SJCRH30 (cell line): ENCODE measurements at places on chromosomes 12 and 14.

GRCh38 chr12:69779928-69780327, 41.3 kb downstream of the RAB3IP start:
- DNase-seq, result peak; percentile 17

DNA sequence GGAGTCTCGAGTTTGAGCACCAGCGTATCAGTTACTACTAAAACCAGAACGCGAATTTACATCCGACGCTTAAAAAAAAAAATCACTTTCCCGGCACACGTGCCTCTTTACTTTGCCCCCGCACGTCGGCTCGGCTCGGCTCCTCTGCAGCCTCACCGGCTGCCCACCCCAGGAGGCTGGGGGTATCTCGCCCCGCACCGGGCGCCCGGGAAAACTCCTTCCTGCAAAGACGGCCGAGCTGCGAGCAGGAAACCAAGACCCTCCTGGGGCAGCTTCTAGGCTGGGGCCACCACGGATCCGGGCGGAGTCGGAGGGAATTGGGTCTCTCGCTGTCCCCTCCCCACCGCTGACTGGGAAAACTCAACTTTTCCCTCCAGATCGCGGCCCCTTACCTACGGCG, 610 bp downstream of the VSIG10 start:
- DNase-seq, result peak; percentile 39

GRCh38 chr14:104680056-104680805, 9.2 kb upstream of the INF2 start:
- no peak for DNase-seq

DNA sequence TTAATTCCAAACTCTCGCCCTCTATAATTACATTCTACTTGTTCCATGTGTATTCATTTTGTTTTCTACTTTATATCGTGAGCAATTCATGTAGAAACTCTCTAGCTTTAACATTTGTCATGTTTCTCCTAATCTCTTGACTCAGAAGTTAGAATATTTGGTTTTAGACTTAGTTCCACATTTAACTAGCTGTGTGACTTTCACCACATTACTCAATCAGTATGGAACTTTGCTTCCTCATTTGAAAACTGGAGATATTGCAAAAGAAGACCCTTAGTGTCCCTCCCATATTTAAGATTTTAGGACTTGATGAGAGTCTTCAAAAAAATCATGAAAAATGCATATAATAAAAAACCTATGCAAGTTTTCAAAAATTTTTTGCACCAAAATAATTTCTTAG, 447.5 kb downstream of the GXYLT1 start:
- DNase-seq, result no peak

DNA sequence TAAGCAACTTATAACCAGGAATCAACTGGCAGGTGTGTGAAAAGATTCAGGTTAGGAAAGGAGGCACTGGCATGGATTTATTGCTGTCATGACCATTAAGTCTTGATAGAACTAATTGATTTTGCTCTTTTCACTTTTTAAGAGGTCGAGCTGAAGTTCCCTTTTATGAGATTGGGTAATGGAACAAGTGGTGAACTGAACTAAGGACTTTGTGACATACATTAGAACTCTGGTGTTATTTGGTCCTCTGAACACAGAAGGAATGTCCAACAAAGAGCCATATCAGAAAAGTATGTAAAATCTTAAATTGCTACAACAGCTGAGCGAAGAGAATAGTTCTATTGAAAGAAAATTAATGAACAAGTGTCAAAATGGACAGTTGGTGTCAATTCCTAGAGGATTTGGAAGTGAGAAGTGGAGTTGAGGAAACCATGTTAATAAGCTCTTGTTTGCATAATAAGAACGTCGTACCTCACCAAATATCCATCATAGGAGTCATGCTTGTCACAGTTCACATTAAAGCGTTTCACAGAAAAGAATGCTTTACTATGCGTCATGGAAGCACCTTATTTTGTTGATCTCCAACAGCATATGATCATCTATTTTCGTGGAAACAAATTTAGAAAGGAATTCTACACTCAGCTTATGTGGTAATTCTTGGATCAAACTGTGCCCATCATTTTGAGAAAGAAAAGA, 8.4 kb upstream of the MYF6 start:
- no peak for DNase-seq

- DNase-seq, result no peak
Observed at GRCh38 chr12:2397356-2398045, 344.7 kb downstream of the CACNA1C start.

- no peak for DNase-seq
Observed at GRCh38 chr12:99544457-99544856, 103.1 kb upstream of the GARIN6 start.

DNA sequence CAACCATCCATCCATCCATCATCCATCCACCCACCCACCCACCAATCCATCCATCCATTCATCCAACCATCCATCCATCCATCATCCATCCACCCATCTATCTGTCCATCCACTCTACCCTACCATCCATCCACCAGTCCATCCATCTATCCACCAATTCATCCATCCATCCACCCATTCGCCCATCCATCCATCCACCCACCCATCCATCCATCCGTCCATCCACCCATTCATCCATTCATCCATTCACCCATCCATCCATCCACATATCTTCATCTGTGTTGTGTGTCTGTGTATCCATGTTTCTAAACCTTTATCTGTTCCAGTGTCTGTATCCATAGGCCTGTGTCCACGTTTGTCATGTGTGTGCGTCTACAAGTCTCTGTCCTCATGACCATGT, 9.9 kb downstream of the HNF1A start:
- DNase-seq, result no peak

DNA sequence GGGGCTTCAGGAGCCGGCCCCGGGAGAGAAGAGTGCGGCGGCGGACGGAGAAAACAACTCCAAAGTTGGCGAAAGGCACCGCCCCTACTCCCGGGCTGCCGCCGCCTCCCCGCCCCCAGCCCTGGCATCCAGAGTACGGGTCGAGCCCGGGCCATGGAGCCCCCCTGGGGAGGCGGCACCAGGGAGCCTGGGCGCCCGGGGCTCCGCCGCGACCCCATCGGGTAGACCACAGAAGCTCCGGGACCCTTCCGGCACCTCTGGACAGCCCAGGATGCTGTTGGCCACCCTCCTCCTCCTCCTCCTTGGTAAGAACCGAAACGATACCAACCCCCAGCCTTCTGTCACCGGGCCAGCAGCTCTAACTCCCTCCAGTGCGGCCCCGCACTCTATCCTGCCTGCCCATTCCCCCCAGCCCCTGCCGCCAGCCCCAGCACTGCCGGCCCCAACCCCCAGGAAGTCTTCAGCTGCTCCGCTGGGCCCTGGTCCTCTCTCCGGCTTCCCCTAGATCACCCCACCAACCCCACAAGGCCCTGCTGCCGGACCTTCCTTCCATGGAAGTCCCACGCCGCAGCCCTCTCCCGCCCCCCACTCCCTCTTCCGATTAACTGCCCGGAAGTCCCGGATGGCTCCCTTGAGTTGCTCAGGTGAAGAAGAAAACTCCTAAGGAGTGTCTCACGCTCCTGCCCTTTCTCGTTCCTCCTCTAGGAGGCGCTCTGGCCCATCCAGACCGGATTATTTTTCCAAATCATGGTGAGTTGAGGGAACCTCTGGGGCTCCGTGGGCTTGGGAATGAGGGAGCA, 693 bp downstream of the LRP10 start:
- DNase-seq, result peak; percentile 94

DNA sequence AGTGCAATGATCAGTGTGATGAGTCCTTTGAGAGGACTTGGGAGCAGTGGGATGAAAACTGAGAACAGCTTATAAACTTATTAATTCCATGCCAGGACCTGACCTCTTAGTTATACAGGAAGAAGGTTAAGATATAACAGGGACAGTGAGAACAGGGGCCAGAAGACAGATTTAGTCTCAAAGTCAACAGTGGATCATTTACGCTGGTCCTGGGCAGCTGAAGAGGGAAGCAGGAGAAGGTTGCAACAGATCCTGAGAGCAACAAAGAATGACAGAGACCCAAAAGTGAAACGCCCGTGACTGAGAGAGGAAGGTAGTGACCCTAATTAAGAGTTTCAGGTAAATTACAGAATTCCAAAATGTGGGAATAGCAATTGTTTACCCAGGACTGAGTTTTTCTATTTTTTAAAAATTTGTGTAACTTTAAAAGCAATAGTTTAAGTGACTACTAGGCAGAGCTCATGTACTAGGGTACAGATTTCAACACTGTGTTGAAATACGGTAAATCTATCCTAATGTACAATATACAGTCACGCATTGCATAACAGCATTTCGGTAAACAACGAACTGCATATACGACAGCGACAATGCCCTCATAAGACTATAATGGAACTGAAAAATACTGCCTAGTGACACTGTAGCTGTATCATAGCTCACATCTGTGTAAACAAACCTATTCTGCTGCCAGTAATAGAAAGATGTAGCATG, 77.7 kb upstream of the GNPNAT1 start:
- DNase-seq, result no peak

- no peak for DNase-seq
Observed at GRCh38 chr12:17918013-17918412, 172.0 kb downstream of the RERGL start.

GRCh38 chr14:50399251-50400032, 2.8 kb upstream of the CDKL1 start:
- peak; percentile 11 for DNase-seq

DNA sequence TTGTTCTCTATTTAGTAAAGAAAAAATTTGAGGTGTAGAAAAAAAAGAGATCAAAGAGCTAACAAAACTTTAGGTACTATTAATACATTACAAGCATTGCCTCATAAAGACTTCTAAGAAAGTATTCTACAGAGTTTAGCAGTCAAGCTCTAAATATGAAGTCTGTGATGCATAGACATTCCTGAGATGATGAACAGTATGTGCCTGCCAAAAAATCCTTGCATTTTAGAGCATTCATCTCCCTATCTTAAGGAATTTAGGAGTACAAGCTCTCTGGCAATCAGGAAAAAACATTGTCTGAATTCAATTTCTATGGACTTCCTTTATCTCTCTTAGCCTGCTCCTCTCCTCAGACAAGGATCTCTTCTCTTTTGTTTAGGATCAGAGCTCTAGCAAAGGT, 202.6 kb upstream of the LRFN5 start:
- DNase-seq, result no peak

DNA sequence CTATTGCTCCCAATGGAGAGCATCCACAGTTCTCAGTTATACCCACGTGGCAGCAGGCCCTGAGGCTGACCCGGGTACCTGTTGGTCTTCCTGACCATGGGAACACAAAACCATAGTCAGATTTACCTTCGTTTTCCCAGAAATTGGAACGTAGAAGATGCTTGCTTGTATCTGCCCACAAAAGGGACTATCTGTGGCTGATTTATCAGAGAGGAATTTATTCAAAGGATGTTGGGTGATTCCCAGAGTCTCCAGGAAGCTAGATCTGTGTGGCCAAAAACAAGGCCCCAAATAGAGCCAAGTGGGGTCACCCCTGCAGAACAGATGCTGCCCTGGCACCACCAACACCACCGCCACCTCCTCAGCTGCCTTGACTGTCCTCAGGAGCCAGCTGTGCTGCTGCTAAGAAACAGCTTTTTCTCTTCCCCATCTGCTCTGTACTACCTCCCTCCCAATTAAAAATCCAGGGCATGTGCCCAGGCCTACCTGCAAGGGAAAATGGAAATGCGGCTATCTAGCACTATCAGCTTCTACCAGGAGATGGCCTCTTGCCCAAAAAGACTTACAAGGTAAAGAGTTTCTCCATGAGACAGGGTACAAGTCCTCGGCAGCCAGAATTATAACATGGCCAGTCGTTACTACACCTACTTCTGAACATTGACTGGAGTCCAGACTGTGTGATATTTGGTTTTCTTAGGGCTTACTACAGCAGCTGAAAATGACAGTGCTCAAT, 128.6 kb upstream of the PLEKHG7 start:
- no peak for DNase-seq

DNA sequence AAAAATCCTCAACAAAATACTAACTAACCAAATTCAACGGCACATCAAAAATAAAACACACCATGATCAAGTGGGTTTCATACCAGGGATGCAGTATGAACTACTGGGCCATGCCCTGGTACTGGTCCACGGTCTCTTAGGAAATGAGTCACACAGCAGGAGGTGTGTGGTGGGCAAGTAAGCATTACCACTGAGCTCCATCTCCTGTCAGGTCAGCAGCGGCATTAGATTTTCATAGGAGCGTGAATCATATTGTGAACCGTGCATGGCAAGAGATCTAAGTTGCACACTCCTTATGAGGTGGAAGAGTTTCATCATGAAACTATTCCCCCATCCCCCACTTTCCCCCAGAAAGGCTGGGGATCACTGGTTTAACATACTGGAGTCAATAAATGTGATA, 6.7 kb upstream of the LGR5 start:
- DNase-seq, result no peak

- peak; percentile 22 for DNase-seq
Observed at GRCh38 chr12:100128512-100128908, 14.2 kb downstream of the BLTP3B start.

DNA sequence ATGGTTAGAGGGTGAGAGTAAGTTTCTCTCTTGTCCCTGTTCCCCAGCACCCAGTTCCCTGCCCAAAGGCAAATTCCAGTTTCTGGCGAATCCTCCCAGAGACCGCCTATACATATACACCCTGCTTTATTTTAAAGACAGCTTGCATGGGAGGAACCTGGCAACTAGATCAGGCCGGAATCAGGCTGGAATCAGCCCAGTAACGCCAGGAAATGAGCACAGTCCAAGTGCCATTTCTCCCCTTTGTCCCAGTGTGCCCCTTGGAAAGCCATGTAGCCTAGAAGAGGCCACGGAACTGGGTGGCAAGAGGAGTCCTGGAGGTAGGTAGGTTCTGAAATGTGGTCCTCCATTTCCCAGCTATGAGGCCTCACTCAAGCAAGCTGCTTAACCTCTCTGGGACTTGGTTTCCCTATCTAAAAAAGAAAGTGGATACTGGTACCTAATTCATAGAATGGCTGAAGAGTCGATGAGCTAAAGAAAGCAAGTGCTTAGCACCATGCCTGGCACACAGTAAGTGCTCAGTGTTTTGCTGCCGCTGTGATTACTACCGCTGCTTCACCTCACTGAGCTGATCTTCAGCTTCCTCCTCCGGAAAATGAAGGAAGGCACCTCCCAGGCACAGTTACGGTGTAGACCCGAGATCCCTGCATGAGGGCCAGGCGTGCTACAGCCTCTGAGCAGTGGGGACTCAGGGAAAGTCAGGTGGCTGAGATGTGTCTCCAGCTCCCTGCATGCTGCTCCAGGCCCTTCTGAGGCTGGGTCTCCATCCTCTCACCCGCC, 36.4 kb downstream of the PITPNM2 start:
- DNase-seq, result no peak

- peak; percentile 25 for DNase-seq
Observed at GRCh38 chr14:51607711-51608110, 44.0 kb upstream of the FRMD6 start.

GRCh38 chr14:26187996-26188620, 409.7 kb downstream of the NOVA1 start:
- DNase-seq, result no peak
